Stimulated activated CD4-positive, alpha-beta T cell treated with anti-CD3 and anti-CD28 coated beads, Interleukin-4, amount 100 ng/mL, for 1 hour (primary cell): ENCODE measurements at places on chromosomes 3 and 15.

- DNase-seq = peak; percentile 16
These were observed 9.4 kb upstream of the CMSS1 start for GRCh38 chr3:99808163-99808794.

DNA sequence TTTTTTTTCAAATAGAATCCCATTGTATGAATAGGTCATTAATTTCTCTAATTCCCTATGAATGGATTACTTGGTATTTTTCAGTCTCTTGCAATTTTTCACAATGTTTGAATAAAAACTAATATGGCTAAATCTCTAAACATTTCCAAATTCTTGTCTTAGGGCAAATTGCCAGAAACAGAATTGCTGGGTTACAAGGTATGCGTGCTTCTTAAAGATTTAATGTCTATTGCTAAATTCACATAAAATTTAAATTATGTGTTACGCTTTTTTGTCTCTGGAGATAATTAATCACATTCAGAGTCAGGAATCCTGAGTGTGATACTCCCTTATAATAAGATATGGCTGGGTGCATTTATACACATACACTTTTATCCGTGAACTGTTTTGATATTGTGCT lies 264.5 kb upstream of the TBL1XR1 start:
- DNase-seq = no peak

- DNase-seq = no peak
These were observed 21.0 kb downstream of the GLCE start for GRCh38 chr15:69181424-69181823.

GRCh38 chr3:169907944-169908343 lies 3.4 kb upstream of the SAMD7 start:
- DNase-seq = no peak

DNA sequence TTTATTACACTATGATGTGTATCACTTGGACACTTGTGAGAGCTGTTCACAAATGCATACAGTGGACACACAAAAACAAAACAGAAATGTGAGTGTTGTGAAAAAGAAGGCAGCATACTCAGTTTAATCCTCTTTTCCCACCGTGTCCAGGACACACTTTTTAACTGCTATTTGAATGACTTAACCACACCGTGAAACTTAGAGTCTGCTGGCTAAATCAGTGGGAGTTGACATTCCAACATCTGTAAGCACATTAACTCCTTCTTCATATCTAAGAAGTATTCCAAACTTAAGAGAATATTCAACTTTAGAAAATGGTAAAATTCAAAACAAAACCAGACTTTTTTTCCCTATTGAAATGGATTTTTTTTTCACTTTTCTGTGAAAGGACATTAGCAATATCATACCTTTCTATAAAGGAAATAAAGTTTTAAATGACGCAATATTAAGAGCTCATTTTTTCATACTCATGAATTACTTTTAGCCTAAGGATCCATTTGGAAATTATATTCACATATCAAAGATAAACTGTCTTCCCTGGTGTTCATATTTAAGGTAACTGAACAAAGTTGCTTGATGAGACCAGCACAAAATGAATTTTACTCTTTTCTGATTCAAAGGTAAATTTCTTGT lies 316.6 kb downstream of the RBMS3 start:
- no peak for DNase-seq
